ENCODE measurements at places on chromosomes 4 and X. TPM values are rescaled to one million over a fixed set of nuclear protein-coding genes. Genes with fewer than 3 reads are reported as not detected.
A peak's percentile ranks its signal among the peaks of the same experiment; 100 is the strongest.

HELT gene
- total RNA-seq, result not detected

GIMD1 gene
- total RNA-seq, result not detected

PHOX2B gene
- not detected for total RNA-seq

RRH gene
- total RNA-seq, result not detected

CLTRN gene
- 1.2 TPM for total RNA-seq

UBE2K gene
- total RNA-seq, result 38.7 TPM

BST1 gene
- total RNA-seq, result 10.6 TPM

DNA sequence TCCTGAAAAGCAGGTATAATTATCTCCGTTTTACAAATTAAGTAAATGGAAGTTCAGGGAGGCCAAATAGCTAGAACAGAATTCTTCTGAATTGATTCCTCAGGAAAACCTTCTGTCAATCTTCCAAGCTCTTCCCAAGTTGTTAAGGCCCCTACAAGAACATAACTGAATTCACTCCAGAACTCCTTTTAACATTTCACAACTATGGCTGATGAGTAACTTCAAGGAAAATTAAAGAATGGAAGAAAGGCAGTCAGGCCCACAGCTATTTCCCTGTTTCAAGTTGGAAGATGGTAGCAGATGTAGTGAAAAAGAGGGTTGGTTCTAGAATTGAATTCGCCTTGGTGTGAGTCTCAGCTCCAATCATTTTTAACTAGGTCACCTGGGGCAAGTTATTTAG, 15.9 kb downstream of the SETD7 start:
- H3K4me1 ChIP-seq, result no peaks in the 10 kb centered on the region
- H3K36me3 ChIP-seq, result peaks cover 33% of the 10 kb centered on the region
- no peak for DNase-seq

DNA sequence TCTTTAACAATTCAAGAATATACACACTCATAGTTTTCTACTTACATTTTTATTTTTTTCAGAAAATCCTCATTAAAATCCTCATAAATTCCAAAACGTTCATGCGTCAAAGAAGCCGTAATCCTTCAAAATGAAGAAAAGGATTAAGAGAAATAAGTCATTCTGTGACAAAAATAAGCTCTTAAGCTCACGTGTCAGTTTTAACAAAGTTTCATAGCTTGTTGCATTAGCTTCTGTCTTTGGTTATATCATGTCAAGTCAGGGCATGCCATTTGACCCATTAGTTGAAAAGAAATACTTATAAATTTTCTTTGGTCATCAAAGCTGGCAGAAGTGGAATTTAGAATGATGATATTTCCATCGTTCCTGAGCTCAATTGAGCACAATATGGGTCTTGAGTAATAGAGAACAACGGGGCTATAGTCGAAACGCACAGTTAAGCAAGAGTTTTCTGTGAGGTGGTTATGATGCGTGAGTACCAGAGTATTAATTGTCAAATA, 185.2 kb upstream of the CTSO start:
- H3K27ac ChIP-seq, result no peak overlapping the region
- H3K4me3 ChIP-seq, result no peak overlapping the region
- H3K27me3 ChIP-seq, result no peaks in the 10 kb centered on the region
- H3K4me1 ChIP-seq, result no peaks in the 10 kb centered on the region

DNA sequence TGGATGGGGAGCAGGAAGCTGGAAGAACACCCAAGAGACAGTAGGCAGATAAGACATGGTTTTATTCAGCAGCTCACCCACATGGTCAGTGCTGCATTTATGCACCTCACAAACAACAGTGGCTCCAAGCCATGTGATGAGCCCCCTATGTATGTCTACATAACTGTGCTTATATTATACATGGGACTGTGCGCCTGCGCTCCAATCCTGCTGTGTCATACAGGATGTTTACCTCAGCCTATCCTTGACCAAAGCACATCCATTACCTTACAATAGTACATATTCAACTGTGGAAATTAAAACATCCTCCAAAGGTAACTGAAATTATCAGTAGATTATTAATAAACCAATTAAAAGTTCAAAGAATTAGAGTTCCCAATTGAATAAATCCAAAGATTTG, 44.1 kb upstream of the SGMS2 start:
- H3K36me3 ChIP-seq, result no peaks in the 10 kb centered on the region
- H3K4me3 ChIP-seq, result no peak overlapping the region
- H3K27ac ChIP-seq, result no peak overlapping the region
- H3K27me3 ChIP-seq, result no peaks in the 10 kb centered on the region

GRCh38 chr4:111501946-111502345, 643.3 kb upstream of the FAM241A start:
- no peak for DNase-seq
- no peaks in the 10 kb centered on the region for H3K36me3 ChIP-seq
- no peak overlapping the region for H3K27ac ChIP-seq
- H3K4me3 ChIP-seq, result no peak overlapping the region
- no peaks in the 10 kb centered on the region for H3K4me1 ChIP-seq

- H3K27ac ChIP-seq, result no peak overlapping the region
- H3K4me1 ChIP-seq, result no peaks in the 10 kb centered on the region
- DNase-seq, result no peak
- H3K4me3 ChIP-seq, result no peak overlapping the region
- H3K36me3 ChIP-seq, result peaks cover 15% of the 10 kb centered on the region
Measured at GRCh38 chr4:47899639-47900038, 14.7 kb downstream of the NFXL1 start.

- H3K27me3 ChIP-seq, result no peaks in the 10 kb centered on the region
- H3K36me3 ChIP-seq, result no peaks in the 10 kb centered on the region
- DNase-seq, result no peak
Measured at GRCh38 chrX:7852166-7852565, 9.2 kb downstream of the VCX start.

DNA sequence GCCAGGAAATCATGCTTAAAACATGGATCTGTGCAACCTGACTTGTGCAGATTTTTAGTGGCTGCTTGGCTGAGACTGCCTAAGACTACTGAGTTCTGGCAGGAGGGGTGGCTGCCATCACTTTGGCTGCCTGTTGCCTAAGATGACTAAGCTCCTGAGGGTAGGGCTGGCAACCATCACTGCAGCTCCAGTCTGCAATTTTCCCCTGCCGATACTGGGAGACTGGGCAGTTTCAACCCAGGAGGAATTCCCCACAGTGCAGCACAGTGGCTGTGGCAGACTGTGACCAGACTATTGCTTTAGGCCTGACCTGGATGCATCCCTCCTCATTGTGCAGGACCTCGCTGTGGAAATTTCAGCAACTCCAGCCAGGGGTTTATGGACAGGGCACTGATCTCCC, 544.9 kb downstream of the ANKRD50 start:
- H3K36me3 ChIP-seq, result no peaks in the 10 kb centered on the region
- H3K27ac ChIP-seq, result no peak overlapping the region
- no peaks in the 10 kb centered on the region for H3K4me1 ChIP-seq
- no peak overlapping the region for H3K4me3 ChIP-seq
- no peak for DNase-seq

DNA sequence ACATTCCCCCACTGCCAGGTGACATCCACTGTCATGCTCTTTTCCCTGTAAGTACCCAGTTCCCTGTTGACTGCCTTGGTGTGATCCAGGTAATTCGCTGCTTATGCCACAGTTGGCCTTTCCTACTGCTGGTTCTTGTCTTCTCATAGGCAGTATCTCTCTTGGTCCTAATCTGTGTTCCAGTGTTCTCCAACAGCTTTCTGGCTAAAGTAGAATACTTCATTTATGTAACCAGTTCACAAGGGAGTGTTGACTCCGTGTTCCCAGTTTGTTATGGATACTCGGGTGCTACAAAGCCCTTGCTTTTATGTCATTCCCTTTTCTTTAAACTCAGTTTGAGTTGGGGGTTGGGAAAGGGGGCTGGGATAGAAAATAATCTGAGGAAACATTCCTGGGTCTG, 98.4 kb downstream of the RS1 start:
- no peaks in the 10 kb centered on the region for H3K4me1 ChIP-seq
- H3K27ac ChIP-seq, result no peak overlapping the region
- DNase-seq, result no peak
- H3K27me3 ChIP-seq, result no peaks in the 10 kb centered on the region
- no peaks in the 10 kb centered on the region for H3K36me3 ChIP-seq
- no peak overlapping the region for H3K4me3 ChIP-seq

- H3K36me3 ChIP-seq, result no peaks in the 10 kb centered on the region
- no peak for DNase-seq
- peaks cover 21% of the 10 kb centered on the region for H3K4me1 ChIP-seq
- no peaks in the 10 kb centered on the region for H3K27me3 ChIP-seq
- no peak overlapping the region for H3K4me3 ChIP-seq
Measured at GRCh38 chrX:154484255-154485149, 1.9 kb downstream of the UBL4A start.

DNA sequence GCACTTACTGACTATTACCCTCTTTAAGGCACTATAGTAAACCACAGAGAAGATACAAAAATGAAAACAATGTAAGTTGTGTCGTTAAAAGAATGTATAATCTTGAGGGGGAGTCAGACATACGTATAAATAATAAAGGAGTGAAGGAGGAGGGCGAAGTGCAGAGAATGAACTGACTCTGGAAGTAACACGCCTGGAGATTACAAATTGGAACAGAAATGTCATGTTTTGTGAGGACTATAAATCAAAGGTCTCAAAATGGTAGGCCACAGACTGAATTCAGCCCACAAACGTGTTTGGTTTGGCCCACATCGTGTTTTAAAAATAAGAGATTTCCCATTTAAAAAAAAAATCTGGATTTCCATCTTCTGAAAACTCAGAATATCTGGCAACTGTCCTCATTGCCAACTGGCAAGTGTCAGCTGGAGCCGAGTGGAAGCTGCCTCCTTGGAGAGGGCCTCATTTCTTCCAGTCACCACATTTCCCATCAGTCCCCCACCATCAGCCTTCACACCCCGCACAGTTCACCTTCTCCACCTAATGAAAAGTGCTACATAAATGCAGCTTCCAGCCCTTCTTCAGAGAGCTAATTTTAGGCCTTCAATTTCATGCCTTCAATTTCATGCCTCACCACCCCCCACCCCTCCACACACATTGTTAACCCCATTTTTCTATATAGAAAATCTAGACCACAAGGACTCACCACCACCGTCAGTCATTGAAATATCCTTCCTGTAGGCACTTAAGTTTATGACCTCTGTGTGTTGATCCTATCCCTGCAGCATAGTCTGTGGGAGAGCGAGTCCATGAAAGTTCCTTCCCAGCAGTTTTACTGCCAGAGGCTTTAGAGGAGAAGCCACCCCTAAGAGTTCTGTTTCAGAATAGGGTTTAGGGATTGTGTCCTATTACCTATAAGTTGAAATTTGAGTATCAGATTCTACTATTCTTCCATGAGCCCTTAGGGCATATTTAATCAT, 32.0 kb upstream of the COL25A1 start:
- H3K4me3 ChIP-seq, result no peak overlapping the region
- no peak overlapping the region for H3K27ac ChIP-seq
- H3K36me3 ChIP-seq, result no peaks in the 10 kb centered on the region
- no peak for DNase-seq
- no peaks in the 10 kb centered on the region for H3K4me1 ChIP-seq

- H3K27me3 ChIP-seq, result no peaks in the 10 kb centered on the region
- H3K4me3 ChIP-seq, result no peak overlapping the region
Measured at GRCh38 chr4:95183656-95184408, 364.9 kb downstream of the UNC5C start.

GRCh38 chrX:41026702-41027078, 58.6 kb upstream of the USP9X start:
- DNase-seq, result no peak
- no peak overlapping the region for H3K27ac ChIP-seq
- no peak overlapping the region for H3K4me3 ChIP-seq
- no peaks in the 10 kb centered on the region for H3K27me3 ChIP-seq
- no peaks in the 10 kb centered on the region for H3K4me1 ChIP-seq
- H3K36me3 ChIP-seq, result no peaks in the 10 kb centered on the region

- DNase-seq, result no peak
- no peaks in the 10 kb centered on the region for H3K27me3 ChIP-seq
- H3K36me3 ChIP-seq, result no peaks in the 10 kb centered on the region
- H3K4me1 ChIP-seq, result peaks cover 7% of the 10 kb centered on the region
- H3K27ac ChIP-seq, result no peak overlapping the region
Measured at GRCh38 chrX:68822641-68823410, 6.0 kb upstream of the EFNB1 start.

GRCh38 chrX:141185366-141185765, 8.4 kb upstream of the LDOC1 start:
- H3K4me3 ChIP-seq, result no peak overlapping the region
- no peaks in the 10 kb centered on the region for H3K36me3 ChIP-seq
- no peak for DNase-seq
- H3K27me3 ChIP-seq, result no peaks in the 10 kb centered on the region
- H3K27ac ChIP-seq, result no peak overlapping the region
- H3K4me1 ChIP-seq, result no peaks in the 10 kb centered on the region

DNA sequence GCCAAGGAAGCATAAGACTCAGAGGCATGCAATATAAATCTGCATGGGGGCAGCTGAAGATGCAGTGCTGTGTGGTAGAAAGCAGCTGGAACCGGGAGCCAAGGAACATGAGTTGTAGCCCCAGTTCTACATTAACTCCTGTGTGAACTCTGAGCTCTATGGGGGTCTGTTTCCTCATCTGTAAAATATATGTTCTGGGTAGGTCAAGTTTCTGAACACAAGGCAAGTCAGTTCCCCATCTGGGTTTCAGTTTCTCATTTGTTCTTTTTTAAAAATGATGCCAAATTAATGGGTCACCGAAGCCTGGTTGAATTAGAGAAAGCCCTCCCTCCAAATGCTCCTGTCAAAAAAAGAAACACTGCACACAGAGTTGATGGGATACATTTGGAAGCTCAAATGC, 24.0 kb downstream of the UNC5C start:
- DNase-seq, result no peak
- no peaks in the 10 kb centered on the region for H3K4me1 ChIP-seq
- H3K27me3 ChIP-seq, result no peaks in the 10 kb centered on the region
- no peak overlapping the region for H3K27ac ChIP-seq
- H3K4me3 ChIP-seq, result no peak overlapping the region
- H3K36me3 ChIP-seq, result no peaks in the 10 kb centered on the region

- H3K27ac ChIP-seq, result no peak overlapping the region
- DNase-seq, result no peak
- peaks cover 37% of the 10 kb centered on the region for H3K36me3 ChIP-seq
- H3K4me3 ChIP-seq, result no peak overlapping the region
- H3K27me3 ChIP-seq, result no peaks in the 10 kb centered on the region
Measured at GRCh38 chr4:106334741-106335470, 18.6 kb downstream of the AIMP1 start.

DNA sequence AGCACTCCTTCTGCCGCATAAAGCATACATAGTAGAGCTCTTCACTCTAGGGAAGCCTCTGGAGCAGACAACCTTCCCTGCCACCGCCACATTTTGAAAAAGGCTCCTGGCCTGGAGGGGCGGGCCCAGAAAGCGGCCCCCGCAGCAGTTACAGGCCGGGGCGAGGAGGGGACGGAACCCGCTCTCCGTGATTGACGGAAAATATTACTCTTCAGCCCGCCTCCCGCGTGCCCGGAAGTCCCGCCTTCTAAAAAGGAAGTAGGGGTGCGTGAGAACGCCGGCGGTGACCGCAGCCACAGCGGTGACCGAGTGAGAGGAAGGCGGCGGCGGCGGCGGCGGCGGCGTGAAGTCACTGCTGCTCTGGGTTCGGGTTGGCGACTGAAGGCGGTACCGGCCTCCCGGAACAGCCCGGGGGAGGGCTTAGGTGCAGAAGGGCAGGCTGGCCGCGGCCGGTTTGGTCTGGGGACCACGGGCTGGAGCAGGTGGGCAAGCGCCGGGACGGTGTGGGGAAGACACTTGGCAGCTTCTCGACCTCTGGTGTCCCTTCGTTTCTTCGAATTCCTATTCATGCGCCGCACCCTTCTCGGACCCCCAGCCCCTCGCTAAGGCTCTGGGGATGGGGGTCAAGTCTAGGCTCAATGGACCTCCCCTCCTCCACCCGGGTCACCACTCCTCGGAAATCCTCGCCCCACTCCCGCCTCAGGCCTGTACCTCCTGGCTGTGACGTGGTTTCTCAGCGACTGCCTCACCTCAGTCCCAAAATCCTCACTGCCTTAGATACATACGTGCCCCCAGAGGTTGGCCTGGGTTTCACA, at the start of gene HCCS:
Gene HCCS, plus strand, starts transcription at position 296 of the 815 bp plus-strand sequence. CDS start 729 bp downstream, outside the sequence.
- peak within 1 kb of the TSS; percentile 87 for H3K27ac ChIP-seq
- peaks cover 5% of the 10 kb centered on the region for H3K36me3 ChIP-seq
- peak; percentile 92 for DNase-seq
- peak within 1 kb of the TSS; percentile 65 for H3K4me3 ChIP-seq
- H3K27me3 ChIP-seq, result no peaks in the 10 kb centered on the region

All from upper lobe of left lung (tissue), 6 donors.